ENCODE measurements at places on chromosomes 13 and 19.

- no peak for DNase-seq
Observed at GRCh38 chr19:16527971-16528521, 14.2 kb downstream of the CHERP start.

DNA sequence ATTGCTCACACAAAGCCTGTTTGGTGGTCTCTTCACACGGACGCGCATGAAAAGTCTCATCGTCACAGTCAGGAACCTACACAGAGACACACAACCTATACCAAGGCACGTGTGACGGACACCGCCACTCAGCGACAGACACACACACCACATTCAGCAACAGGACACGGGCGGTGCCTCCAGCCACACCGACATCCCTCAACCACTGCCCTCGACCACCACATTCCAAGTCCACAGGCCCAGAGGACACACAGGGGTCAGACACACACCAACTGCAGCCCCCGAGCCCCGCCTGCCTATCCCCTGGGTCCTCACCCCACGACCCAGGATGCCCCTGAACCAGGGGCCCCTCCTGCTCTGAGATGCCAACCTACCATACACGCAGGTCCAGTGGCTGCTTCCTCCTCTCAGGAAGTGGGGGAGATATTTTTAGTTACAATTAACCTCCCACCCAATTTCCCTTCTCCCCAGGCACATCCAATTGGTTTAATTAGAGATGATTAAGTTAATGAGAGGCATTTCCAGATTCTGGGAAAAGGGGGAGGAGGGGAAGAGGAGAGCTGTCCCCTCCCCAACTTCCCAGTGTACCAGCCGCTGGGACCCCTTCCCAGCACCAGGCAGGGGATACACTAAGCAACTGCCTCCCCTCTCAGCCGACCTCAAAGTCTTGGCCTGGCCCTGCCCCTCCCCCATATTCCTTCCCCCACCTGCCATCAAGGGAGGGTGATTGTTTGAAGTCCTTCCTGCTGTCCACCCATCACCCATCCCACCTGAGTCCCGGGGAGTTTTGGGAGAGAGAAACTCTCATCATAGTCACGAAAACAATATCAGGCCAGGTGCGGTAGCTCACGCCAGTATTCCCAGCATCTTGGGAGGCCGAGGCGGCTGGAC is 20.4 kb downstream of the MEIS3 start:
- no peak for DNase-seq

DNA sequence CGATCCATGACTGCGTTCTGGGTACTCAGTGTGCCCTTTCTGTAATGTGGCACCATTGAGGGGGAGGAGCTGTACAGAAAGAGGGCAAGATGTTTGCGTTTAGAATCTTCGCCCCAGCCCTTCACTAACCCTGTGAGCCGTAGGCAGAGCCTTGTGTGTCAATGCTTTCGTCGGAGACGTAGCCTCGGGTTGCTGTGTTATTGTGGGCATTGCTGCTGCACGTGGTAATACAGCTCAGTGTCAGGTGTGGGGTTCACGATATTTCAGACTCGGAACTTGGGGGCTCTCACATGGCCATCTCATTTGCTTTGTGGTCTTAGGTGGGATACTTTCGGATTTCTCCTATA is 6.1 kb downstream of the RPS9 start:
- DNase-seq, result no peak

DNA sequence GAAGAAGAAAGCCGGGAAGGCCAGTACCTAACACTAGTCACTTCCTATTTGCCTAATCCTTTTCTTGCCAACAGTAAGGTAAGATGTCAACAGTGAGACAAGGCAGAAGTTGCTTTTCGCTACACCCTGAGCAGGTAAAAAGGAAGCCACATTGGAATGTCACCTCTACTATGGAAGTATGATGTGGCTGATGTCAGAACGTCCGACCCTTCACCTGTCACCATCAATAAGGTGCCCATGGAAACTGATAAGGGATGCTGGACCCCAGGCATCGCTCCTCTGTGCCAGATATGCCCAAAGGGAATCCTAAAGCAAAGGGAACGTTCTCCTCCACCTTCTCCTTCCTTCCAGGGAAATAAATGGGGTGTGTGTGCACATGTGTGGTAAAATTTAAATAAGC is 34.3 kb downstream of the COL4A1 start:
- no peak for DNase-seq

GRCh38 chr13:85108356-85108755 is 690.9 kb downstream of the SLITRK6 start:
- no peak for DNase-seq

GRCh38 chr13:108361769-108362168 is 92.3 kb downstream of the TNFSF13B start:
- no peak for DNase-seq

DNA sequence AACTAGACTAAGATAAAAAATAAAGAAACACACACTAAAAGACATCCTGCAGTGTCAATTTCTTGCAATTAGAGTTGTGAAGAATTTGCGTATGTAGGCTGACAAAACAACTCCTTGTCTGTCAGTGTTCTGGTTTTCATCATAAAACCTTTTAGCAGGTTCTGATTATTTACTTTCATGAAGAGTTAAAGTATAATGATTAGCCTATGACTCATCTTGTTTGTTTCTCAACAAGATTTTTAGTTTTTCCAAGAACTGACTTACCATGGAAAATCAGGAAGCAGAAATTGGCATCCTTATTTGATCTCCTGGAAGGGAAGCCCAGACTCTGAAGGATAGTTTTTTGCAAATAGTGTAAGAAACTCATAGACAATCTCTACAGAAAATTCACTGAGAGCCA is 848.7 kb upstream of the PCDH9 start:
- no peak for DNase-seq

- DNase-seq, result no peak
Observed at GRCh38 chr19:58054901-58055874, 3.9 kb upstream of the ZNF135 start.

DNA sequence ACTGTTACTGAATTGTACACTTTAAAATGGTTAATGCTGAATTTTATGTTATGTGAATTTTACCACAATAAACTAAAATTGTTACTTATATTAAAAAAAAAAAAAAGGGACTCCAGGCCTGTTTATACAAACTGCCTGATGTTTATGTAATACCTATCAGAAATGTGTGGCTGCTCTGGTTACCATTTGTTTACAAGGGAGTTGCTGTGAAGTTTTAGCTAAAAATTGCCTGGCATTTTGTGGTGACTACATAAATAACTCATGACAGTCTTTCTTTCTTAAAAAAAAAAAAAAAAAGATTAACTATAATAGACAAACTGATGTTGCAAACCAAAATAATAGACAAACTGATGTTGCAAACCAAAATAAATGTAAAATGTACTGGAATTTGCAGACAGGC is 71.8 kb downstream of the CDADC1 start:
- peak; percentile 40 for DNase-seq

DNA sequence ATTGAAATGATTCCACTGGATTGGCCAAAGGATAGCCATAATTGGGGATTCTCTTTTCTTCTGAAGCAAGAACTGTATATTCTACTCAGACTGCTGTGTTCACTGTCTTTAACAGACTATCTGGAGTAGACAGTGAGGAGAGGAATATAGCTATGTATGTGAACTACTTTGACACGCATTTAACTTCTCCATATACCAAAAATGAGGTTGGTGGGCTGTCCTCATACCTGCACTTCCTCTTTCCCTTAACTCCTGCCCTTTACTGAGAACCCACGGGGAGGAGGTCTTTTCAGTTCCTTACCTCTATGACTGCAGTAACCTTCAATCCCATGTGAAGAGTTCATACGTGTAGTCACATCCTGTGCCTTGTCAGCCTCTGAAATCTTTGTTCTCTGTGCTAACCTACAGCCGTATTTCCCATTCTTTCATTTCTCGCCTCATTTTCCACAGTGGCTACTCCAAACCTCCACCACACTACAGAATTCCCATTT is 305.8 kb downstream of the MTUS2 start:
- DNase-seq, result no peak

DNA sequence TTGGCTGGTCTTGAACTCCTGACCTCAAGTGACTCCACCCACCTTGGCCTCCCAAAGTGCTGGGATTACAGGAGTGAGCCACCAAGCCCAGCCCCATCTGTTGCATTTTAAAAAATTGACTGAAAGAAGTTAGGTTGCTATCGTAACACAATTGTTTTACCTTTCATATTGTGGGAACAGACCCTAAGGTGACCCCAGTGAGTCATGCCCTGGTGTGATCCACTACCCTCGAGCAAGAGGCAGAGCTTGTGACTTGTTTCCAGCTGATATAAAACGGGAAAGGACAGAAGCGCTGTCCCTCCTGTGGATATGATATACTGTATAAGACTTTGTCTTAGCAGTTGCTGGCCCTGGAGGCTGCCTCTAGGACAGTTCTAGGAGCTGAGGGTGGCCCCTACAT is 308.6 kb downstream of the HS6ST3 start:
- no peak for DNase-seq

- DNase-seq, result no peak
Observed at GRCh38 chr13:100301418-100301817, 212.5 kb downstream of the PCCA start.

DNA sequence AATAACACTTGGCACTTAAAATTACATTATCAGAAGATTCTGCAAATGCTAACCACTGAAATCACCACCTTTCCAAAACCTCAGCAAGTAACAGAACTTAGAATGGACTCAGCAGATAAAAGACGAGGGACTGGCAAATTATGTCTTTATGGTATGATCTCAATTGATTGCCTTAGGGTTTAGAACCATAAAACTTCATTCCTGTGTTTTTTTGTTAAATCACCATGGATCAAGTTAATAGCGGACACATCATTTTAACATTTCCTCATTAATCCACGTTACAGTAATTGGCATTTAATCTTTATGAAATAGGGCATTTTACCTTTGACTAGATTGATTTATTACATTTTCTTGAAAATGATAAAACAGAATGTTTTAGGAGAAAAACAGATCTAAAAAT is 2070.3 kb downstream of the PCDH9 start:
- DNase-seq, result no peak

GRCh38 chr13:64527561-64527960 is 2702.6 kb downstream of the PCDH9 start:
- DNase-seq, result no peak

- DNase-seq, result no peak
Observed at GRCh38 chr19:7004313-7004931, 16.8 kb downstream of the MBD3L2B start.

DNA sequence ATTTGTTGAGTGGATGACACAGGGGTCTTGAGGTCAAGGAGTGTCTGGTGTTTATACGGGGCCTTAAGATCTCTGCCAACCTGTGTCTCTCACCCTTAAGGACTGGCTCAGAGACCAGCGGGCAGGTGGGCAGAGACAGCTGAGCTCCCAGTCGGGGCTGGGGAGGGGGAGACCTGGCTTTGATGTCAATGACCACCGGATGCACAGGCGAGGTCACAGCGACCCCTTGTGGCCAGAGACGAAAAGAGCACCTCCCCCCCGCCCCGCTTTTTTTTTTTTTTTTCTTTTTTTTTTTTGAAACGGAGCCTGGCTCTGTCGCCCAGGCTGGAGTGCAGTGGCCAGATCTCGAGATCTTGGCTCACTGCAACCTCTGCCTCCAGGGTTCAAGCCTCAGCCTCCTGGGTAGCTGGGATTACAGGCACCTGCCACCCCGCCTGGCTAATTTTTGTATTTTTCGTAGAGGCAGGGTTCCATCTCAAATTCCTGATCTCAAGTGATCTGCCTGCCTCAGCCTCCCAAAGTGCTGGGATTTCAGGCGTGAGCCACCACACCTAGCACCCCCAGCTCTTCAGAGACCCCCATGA is 12.1 kb upstream of the KLK14 start:
- DNase-seq, result no peak

GRCh38 chr19:14412996-14413692 is 6.0 kb downstream of the DDX39A start:
- no peak for DNase-seq

GRCh38 chr19:1101337-1101698 is 2.5 kb upstream of the GPX4 start:
- no peak for DNase-seq

GRCh38 chr13:58989556-58989955 is 1174.2 kb downstream of the DIAPH3 start:
- no peak for DNase-seq

- peak; percentile 78 for DNase-seq
Observed at GRCh38 chr19:30682999-30683536, 310.9 kb downstream of the ZNF536 start.

GRCh38 chr13:73937441-73937840 is 196.8 kb downstream of the KLF12 start:
- DNase-seq, result no peak

- DNase-seq, result peak; percentile 83
Observed at GRCh38 chr19:47315125-47315821, 5.6 kb downstream of the C5AR1 start.

GRCh38 chr13:70407486-70407885 is 299.2 kb upstream of the KLHL1 start:
- DNase-seq, result no peak

- DNase-seq, result no peak
Observed at GRCh38 chr13:23567906-23568460, 2.2 kb upstream of the TNFRSF19 start.

- DNase-seq, result no peak
Observed at GRCh38 chr19:2306971-2307370, 983 bp downstream of the LINGO3 start.

- DNase-seq, result no peak
Observed at GRCh38 chr13:52399708-52400107, 6.3 kb downstream of the THSD1 start.

DNA sequence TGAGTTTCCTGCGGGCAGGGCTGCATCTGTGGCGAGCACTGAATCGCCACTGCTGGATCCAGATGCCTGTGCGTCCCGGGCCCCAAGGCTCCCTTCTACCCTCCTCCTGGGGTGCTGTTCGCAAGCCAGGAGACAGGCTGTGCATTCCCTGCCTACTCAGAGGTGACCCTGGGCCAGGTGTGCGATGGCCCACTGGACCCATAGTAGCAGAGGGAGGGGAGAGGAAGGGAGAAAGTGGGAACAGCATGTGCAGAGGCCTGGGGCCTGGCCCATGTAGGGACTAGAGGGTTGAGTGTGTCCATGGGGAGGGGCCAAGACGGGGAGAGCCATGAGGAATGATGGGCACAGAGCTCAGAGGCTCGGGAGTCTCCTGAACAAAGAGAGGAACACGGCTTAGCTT is 27.3 kb downstream of the CARM1 start:
- DNase-seq, result no peak

DNA sequence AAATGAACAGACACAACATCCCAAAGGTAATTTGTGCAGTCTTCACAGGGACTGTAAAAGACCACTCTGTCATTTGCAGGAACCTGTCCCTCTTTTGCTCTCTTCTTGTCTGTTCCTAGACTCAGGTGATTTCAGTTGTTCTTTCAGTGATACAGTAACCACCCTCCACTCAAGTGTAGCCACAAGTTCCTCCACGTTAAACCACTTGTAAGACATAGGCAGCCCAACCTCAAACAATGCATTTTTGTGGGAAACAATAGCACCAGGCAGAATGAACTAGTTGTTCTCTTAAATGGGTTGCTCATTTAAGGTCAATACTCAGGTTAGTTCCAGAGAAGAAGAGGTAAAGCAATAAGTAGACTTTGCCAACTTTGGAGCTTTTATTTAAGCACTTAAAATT is 359.4 kb downstream of the MZT1 start:
- no peak for DNase-seq

GRCh38 chr19:41563854-41564514 is 12.0 kb upstream of the CEACAM21 start:
- no peak for DNase-seq

- peak; percentile 28 for DNase-seq
Observed at GRCh38 chr13:26941345-26942174, 181.0 kb upstream of the GPR12 start.
